ENCODE measurements at places on chromosomes 2 and 18.

- no peak overlapping the region for H3K4me3 ChIP-seq
- no peaks in the 10 kb centered on the region for H3K27me3 ChIP-seq
- H3K36me3 ChIP-seq, result no peaks in the 10 kb centered on the region
- DNase-seq, result peak; percentile 63
- peaks cover 50% of the 10 kb centered on the region for H3K4me1 ChIP-seq
Observed at GRCh38 chr2:172253190-172254052, 150.7 kb upstream of the DLX2 start.

GRCh38 chr18:36461551-36461987 lies 164.1 kb downstream of the FHOD3 start:
- no peak overlapping the region for H3K27ac ChIP-seq
- no peak for DNase-seq
- no peaks in the 10 kb centered on the region for H3K4me1 ChIP-seq
- peaks cover under 1% of the 10 kb centered on the region for H3K27me3 ChIP-seq
- H3K4me3 ChIP-seq, result no peak overlapping the region
- H3K36me3 ChIP-seq, result no peaks in the 10 kb centered on the region

- H3K4me1 ChIP-seq, result peaks cover 19% of the 10 kb centered on the region
- DNase-seq, result no peak
- H3K27ac ChIP-seq, result no peak overlapping the region
- H3K36me3 ChIP-seq, result peaks cover 9% of the 10 kb centered on the region
- H3K4me3 ChIP-seq, result no peak overlapping the region
- H3K27me3 ChIP-seq, result peaks cover 3% of the 10 kb centered on the region
Observed at GRCh38 chr2:176272870-176273459, 3.7 kb downstream of the MTX2 start.

GRCh38 chr2:177172034-177172880 lies 40.3 kb upstream of the HNRNPA3 start:
- H3K4me1 ChIP-seq, result peaks cover 26% of the 10 kb centered on the region
- H3K36me3 ChIP-seq, result no peaks in the 10 kb centered on the region
- no peak overlapping the region for H3K4me3 ChIP-seq

GRCh38 chr18:73684647-73685046 lies 463.0 kb downstream of the FBXO15 start:
- no peak overlapping the region for H3K4me3 ChIP-seq
- no peaks in the 10 kb centered on the region for H3K27me3 ChIP-seq
- no peaks in the 10 kb centered on the region for H3K36me3 ChIP-seq
- H3K27ac ChIP-seq, result no peak overlapping the region
- no peak for DNase-seq

DNA sequence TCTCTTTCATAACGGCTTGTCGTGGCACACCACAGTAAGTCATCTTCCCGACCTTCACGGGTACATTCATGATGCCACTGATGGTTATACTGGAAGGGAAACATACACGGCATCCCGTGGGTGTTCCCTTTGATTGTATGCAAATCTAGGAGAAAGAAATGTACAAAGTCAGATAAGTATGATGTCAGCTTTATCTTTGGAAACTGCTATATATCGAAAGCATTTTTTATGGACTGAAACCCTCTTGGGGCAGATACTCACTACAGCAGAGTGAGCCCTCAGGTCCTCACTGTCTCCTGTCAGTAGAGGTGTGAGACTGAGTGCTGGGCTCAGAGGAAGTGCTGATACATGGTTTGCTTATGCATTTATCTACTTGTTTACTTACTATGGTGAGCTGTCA lies 20.4 kb downstream of the PLA2R1 start:
- peak; percentile 41 for DNase-seq
- H3K4me1 ChIP-seq, result peaks cover 14% of the 10 kb centered on the region
- no peak overlapping the region for H3K4me3 ChIP-seq
- peaks cover 4% of the 10 kb centered on the region for H3K27me3 ChIP-seq
- no peaks in the 10 kb centered on the region for H3K36me3 ChIP-seq

DNA sequence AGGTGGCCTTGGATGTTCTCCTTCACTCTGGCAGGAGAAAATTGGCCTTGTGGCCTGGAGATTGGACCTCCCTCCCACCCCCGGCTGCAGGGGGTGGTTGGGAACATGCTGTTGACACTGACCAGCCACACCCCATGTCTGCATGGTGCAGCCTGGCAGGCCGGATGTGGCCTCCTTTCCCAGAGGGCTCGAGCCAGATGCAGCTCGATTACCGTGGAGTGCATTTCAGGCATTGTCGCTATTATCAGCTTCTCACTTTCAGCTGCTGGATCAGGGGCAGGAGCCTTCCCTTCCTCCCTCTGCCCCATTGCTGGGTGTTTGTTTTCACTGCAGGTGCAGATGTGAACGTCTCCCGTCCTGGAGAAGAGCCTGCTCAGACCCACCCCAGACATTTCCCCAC lies 211.0 kb upstream of the SIX2 start:
- no peak overlapping the region for H3K4me3 ChIP-seq
- DNase-seq, result no peak
- peaks cover 3% of the 10 kb centered on the region for H3K4me1 ChIP-seq

GRCh38 chr2:7694076-7694985 lies 777.1 kb downstream of the RNF144A start:
- peak; percentile 19 for DNase-seq
- no peaks in the 10 kb centered on the region for H3K27me3 ChIP-seq
- H3K36me3 ChIP-seq, result no peaks in the 10 kb centered on the region
- peaks cover 40% of the 10 kb centered on the region for H3K4me1 ChIP-seq

- peaks cover 3% of the 10 kb centered on the region for H3K36me3 ChIP-seq
- no peaks in the 10 kb centered on the region for H3K27me3 ChIP-seq
- no peak for DNase-seq
Observed at GRCh38 chr2:177538323-177538722, 145.8 kb downstream of the AGPS start.

DNA sequence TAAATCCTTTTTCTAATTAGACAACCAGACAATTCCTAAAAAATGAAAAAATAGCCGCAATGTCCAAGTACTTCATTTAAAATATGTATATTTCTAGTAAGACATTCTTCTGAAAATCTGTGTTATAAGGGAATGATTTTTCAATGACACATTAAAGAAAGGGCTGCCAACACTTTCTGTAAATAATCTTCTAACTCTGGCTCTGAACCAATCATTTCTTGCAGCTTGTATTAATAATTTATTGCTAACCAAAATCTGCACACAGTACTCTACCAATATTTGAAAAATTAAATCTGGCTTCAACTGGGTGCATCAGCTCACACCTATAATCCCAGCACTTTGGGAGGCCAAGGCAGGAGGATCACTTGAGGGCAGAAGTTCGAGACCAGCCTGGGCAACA lies 8.3 kb downstream of the NFU1 start:
- no peaks in the 10 kb centered on the region for H3K4me1 ChIP-seq
- no peaks in the 10 kb centered on the region for H3K27me3 ChIP-seq
- H3K4me3 ChIP-seq, result no peak overlapping the region

DNA sequence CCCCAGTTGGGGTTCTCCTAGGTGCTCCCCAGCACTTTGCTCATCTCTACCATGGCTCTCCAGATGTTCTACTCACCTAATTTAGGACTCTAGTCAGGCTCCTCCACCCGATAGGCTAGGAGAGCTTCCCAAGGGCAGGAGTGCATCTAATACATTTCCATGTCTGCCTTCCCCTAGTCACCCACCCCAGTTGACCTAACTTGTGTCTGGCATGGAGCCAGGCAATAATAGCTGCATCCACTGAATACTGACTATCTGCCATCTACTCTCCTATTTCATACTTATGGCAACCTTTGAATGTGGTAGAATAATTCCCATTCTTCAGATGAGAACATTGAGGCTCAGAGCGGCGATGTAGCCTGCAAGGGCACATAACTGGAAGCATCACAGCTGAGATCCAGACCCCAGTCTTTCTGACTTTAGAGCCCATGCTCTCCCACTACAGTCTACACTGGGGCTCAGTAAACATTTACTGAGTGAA lies 71.8 kb upstream of the YWHAQ start:
- peaks cover 63% of the 10 kb centered on the region for H3K4me1 ChIP-seq
- no peaks in the 10 kb centered on the region for H3K27me3 ChIP-seq
- H3K4me3 ChIP-seq, result peak overlapping the region; percentile 12

DNA sequence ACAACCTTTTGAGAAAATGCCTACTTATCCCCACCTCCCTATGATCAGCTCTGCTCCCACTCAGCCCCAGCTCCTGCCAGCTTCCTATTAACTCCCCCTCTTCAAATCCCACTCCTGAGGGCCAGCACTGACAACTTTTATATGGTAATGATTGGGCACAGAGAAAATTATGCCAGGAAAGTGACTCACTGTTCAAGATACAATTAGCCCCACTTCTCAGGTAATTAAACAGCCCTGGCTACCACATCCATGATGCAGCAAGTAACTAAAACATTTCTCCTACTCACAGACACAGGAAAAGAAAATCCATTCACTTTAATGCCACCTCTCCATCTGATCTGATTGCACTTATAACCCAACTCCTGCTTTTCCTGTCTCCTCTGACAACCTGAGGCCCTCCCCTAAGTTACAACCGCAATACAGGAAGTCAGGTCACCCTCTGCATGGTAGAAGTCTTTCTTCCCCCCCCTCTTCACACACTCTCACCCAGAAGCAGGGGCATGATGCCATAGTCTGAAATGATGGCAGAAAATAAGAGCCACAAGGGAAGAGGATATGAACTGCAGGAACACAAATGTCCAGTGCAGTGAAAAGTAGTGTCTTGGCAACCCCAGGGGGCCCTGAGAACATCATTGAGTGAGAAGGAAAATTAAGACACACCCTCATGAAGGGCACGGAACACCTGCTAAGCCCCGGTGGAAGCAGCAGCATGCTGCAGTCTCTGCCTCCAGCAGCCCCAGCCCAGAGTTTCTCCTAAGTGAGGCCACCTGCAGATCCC lies 54.4 kb downstream of the STK39 start:
- DNase-seq, result peak; percentile 28
- H3K36me3 ChIP-seq, result peaks cover 7% of the 10 kb centered on the region
- H3K4me3 ChIP-seq, result peak overlapping the region; percentile 37

All from activated naive CD8-positive, alpha-beta T cell treated with anti-CD3 and anti-CD28 coated beads, Interleukin-2, amount 50 U/mL, for 24 hours (primary cell).